ENCODE measurements at places on chromosomes 13 and 19.

DNA sequence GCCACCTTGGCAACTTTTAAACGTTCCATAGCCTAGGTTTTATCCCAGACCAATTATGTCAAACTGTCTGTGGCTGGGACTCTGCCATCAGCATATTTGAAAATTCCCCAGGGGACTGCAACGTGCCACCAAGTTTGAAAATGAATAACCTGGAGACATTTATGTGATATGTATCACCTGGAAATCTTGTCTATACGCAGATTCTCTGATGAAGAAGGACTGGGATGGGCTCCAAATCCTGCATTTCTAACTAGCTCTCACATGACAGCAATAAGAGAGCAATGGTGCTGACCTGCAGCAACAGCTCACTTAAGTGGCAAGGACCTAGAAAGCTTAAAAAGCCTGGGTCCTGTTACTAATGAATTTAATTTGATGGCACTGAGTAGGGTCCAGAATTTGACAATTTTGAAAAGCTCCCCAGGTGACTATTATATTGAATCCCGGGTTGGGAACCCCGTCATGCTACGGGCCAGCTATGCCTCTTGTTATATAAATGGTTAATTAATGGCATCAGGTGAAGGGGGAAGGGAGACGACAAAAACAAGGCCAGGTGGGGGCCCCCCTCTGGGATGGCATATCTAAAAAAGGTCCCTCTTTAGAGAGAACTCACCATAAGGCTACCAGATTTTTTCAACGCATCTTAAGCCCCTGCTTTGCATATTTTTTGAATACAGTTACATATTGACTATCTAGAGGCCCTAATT lies 213.7 kb downstream of the ZIC5 start:
- no peak for DNase-seq

DNA sequence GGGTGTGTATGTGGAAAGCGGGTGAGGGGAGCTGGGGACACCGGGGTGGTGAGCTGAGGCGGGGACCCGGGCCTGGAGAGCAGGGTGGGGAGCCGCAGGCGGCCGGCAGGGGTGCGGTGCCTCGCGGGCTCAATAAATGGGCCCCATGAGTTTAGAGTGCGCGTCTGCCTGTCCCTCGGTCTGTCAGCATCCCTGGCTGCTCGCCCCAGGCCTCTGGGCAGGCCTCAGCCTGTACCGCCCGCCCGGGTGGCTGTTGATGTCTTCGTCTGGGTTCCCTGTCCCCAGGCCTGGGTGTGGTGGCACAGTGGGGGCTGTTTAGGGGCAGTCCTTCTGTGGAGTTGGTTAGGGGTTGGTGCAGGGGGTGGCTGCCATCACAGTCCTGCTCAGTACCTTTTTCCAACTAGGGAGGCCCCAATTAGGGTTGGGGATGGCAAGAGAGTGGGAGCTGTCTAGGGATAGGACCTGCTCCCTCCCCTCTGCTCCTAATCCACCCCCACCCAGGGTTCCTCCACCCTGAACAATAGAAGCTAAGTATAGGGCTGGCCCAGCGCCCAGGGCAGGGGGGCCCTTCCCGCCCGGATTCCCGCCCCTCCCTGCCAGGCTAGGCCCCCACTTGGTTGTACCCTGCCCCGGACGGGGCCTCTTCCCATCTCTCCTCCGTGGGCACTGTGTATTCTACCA lies 12.2 kb downstream of the CIC start:
- DNase-seq, result peak; percentile 77

DNA sequence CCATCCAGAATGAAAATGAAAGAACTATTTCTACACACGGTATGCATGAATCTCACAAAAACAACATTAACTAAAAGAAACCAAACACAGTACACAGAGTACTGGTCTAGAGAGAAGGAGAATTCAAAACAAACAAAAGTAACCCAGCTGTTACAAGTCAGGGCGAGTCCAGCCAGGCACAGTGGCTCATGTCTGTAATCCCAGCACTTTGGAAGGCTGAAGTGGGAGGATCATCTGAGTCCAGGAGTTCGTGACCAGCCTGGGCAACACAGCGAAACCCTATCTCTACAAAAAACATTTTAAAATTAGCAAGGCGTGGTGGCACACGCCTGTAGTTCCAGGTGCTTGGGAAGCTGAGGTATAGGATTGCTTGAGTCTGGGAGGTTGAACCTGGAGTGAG lies 1.7 kb upstream of the PSMC4 start:
- peak; percentile 16 for DNase-seq

GRCh38 chr13:45441633-45442032 lies 23.1 kb upstream of the COG3 start:
- peak; percentile 35 for DNase-seq

DNA sequence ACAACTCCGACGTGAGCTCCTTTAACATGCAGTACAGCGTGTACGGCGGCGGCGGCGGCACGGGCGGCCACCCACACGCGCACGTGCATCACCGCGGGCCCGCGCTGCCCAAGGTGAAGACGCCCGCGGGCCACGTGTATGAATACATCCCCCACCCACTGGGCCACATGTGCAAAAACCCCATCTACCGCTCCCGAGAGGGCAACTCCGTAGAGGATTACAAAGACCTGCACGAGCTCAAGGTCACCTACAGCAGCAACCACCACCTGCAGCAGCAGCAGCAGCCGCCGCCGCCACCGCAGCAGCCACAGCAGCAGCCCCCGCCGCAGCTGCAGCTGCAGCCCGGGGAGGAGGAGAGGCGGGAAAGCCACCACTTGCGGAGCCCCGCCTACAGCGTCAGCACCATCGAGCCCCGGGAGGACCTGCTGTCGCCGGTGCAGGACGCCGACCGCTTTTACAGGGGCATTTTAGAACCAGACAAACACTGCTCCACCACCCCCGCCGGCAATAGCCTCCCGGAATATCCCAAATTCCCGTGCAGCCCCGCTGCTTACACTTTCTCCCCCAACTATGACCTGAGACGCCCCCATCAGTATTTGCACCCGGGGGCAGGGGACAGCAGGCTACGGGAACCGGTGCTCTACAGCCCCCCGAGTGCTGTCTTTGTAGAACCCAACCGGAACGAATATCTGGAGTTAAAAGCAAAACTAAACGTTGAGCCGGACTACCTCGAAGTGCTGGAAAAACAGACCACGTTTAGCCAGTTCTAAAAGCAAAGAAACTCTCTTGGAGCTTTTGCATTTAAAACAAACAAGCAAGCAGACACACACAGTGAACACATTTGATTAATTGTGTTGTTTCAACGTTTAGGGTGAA lies 6.6 kb downstream of the SLITRK5 start:
- peak; percentile 32 for DNase-seq

GRCh38 chr13:111505175-111505777 lies 184.8 kb downstream of the TEX29 start:
- peak; percentile 6 for DNase-seq

- peak; percentile 1 for DNase-seq
Measured at GRCh38 chr13:92097337-92097903, 699.0 kb downstream of the GPC5 start.

DNA sequence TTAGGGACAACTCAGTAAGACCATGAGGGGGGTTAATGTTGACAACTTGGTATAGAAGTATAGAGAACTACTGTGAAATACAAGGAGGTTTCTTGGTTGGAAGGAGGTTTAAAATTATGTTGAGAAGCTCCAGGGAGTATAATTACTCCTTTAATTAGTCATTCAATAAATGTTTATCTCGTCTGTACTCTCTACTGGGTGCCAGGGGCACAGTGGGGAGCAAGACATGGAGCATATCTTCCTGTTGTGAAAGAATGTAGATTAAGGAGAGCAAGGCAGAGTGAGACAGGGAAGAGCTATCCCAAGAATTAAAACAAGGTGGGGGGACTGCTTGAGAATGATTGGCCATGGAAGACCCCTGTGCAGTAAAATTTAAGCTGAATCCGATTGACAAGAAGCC lies 33.7 kb upstream of the TDRD3 start:
- DNase-seq, result no peak

DNA sequence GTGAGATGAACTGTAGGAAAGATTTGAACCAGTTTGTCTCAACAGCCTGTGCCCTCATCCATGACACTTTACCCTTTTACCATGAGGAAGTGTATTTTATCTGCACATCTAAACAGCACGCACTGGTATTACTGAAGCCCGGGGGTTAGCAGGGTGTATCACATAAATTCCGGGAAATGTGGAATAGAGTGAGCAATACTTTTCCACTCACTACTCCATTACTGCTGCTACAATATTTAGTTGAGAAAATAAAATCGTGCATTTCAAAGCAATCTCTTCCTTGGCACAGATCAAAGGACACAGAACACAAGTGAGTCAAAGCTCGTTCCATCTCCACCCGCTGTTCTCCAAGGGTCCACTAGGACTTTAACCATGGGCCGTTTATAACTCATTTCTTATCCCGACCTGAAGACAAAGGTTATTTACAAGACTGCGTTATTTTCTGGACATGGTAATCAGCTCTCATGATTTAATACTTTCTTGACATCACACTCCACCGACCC lies 35.2 kb downstream of the STK24 start:
- DNase-seq, result peak; percentile 37

- no peak for DNase-seq
Measured at GRCh38 chr19:39139305-39139874, 13.8 kb downstream of the PAK4 start.

GRCh38 chr19:16628183-16628983 lies at the start of gene MED26:
Gene MED26 (minus strand): TSS chr19:16628204. CDS start chr19:16627943, 261 bp downstream.
- peak; percentile 98 for DNase-seq

GRCh38 chr13:75194717-75195462 lies 287.1 kb downstream of the TBC1D4 start:
- DNase-seq, result no peak

GRCh38 chr13:97986835-97987234 lies 33.4 kb downstream of the IPO5 start:
- no peak for DNase-seq
